T1000 (cell line): ENCODE measurements at places on chromosomes 12 and 14.
A peak's percentile ranks its signal among the peaks of the same experiment; 100 is the strongest.

DNA sequence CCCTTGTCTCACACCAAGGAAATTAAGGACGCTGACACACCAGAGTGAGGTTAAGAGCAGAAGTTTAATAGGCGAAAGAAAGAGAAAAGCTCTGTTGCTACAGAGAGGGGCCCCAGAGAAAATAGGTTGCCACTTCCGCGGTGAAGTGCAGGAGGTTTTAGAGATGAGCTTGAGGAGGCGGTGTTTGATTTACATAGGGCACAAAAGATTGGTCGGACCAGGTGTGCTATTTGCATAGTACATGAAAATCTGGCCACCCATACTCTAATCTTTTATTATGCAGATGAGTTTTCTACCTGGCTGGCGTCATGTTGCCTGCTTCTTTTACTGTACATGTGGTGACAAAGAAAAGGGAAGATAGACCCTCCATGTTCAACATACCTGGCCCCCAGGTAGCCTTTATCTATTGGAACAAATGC, 23.3 kb upstream of the MYF6 start:
- DNase-seq = no peak

DNA sequence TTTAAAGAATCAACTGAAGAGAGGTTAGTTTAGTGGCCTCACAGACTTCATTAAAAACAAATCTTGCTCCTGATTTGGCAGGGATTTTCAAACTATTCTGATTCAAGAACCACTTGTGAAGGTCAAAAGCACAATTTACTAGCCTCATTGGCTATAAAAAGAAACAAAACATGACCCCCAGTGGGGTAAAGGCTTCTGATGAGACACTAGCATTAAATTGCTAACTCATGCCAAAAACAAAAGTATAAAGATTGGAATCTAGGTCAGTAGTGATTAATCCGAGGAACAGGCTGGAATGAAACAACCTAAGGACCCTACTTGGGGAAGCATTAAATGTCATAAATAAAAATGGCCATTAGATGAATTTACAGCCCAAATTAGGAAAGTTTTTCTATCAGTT, 312.3 kb downstream of the PAWR start:
- no peak for DNase-seq

GRCh38 chr14:74667758-74668157, 45.1 kb downstream of the AREL1 start:
- no peak for DNase-seq

DNA sequence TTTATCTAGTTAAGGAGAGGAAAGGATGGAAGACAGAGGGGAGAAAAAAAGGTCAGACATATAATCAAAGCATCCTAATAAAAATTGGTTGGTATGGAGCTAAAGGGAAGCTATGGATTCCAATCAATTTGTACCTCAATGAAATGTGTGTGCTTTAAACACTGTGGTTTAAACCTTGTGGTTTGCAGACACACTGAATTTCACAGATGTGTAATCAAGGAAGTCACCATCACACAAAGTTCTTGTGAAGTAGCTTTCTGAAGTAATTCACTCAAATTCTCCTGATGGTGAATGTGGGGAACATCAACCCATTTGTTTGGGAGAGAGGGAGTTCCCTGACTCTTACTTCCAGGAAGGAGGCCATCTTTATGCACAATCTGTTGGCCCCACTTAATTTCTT, 243.3 kb upstream of the KRR1 start:
- DNase-seq = no peak

GRCh38 chr12:92416385-92416812, 270.8 kb upstream of the BTG1 start:
- DNase-seq = no peak

- no peak for DNase-seq
These were observed 71.5 kb downstream of the POLR3B start for GRCh38 chr12:106429043-106429552.

- DNase-seq = no peak
These were observed 45.3 kb upstream of the HECTD1 start for GRCh38 chr14:31252865-31253264.

DNA sequence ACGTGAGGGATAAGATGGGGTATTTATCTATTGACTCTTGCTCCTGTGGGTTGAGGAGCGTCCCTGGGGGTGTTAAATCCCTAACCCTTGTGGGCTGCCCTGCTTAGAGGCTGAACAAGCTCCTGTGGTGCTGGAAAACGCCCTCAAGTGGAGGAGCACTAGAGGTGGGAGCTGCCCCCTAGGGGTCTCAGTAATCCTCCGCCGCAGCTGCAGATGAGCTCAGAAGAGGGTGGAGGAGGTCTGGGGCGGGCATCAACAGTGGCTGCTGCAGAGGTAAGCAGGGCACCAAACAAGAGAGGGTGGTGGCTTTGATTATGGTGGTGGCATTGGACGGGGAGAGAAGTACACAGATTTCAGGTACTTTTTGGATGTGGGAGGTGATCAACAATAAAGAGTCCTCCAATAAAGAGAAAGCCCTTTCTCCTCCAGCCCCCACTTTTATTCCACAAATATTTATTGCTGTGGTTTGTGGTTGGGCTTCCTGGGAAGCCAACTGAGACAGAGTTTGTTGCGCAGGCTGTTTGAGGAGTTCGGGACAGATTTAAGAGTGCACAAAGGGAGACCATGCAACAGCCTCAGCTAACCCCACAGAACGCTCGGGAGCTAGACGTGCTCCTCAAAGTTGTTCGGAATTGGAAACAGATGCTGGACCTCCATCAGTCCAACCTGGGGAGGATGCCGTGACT, 179.9 kb downstream of the ADCK1 start:
- no peak for DNase-seq

GRCh38 chr12:113056631-113057488, at the start of gene DTX1:
DTX1 (plus strand) TSS chr12:113056730; CDS start chr12:113058193, 1,463 bp downstream.
- no peak for DNase-seq

GRCh38 chr12:14256121-14256520, 109.4 kb upstream of the ATF7IP start:
- DNase-seq = no peak

DNA sequence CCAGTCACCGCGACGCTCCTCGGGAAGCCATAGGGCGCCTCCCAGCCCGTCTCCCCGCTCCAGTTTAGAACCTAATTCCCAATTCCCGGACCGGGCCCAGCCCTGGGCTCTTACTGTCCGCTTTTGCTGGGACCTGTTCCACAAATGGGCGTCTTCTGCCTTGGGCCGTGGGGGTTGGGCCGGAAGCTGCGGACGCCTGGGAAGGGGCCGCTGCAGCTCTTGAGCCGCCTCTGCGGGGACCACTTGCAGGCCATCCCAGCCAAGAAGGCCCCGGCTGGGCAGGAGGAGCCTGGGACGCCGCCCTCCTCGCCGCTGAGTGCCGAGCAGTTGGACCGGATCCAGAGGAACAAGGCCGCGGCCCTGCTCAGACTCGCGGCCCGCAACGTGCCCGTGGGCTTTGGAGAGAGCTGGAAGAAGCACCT, 797 bp downstream of the UNG start:
- no peak for DNase-seq

DNA sequence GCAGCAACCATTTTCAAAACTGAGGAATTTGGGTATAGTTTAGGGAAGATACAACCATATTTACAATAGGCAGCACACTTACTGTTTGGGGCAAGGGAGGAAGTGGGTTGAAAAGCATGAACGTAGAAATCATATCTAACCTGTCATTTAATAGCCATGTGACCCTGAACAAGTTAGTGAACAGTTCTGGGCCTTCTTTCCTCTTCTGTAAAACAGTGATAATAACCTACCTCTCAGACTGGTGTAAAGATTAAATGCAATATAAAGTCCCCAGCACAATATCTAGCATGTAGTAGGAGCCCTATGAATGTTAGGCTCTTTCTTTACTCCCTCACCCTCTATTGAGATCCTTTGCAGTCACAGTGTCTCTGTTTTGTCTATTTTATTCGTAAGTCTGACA, 33.5 kb downstream of the A2ML1 start:
- no peak for DNase-seq

DNA sequence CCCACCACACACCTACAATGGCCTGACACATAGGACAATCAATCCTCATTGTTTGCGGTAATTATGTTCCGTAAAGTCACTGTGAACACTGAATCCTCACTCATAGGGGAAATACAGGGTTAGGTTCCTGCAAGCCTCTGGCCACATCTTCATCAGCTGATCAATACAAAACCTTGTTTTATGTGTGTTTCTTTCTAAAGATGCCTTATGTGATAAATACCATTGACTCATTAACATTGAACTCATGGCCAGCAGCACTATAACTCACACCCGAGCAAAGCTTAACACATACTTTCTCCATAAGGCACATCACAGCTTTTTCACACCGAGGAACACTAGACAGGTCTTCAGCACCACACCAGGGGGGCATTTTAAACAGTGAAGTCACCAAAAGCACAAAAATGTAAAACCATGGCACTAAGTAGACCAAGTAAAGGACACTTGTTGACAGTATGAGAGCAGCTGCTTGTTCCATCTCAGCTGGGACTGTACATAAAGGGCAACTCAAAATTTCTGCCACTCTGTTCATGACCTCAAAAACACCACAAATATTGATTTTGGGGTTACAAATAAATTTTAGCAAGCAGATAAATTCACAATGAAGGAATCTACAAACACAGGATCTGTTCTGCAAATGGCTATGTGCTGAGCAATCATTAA, 60.5 kb downstream of the ESR2 start:
- no peak for DNase-seq

GRCh38 chr14:81235096-81235495, 14.3 kb upstream of the GTF2A1 start:
- DNase-seq = no peak

DNA sequence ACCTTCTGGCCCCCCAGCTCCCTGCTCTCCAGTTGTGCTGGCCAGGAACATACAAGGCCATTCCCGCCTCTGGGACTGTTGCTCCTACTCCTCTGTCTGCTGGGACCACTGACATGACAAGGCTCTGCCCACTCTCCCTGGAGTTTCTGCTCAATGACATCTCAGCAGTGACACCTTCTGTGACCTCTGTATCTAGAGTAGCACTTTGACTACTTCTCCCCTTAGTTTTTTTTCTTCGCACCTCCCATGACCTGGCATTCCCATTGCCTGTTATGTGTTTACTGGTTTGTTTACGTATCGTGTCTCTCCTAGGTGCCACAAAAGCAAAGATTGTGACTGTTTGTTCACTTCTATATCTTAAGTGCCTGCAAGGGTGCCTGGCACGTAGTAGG, 40.1 kb upstream of the TMEM263 start:
- DNase-seq = no peak

DNA sequence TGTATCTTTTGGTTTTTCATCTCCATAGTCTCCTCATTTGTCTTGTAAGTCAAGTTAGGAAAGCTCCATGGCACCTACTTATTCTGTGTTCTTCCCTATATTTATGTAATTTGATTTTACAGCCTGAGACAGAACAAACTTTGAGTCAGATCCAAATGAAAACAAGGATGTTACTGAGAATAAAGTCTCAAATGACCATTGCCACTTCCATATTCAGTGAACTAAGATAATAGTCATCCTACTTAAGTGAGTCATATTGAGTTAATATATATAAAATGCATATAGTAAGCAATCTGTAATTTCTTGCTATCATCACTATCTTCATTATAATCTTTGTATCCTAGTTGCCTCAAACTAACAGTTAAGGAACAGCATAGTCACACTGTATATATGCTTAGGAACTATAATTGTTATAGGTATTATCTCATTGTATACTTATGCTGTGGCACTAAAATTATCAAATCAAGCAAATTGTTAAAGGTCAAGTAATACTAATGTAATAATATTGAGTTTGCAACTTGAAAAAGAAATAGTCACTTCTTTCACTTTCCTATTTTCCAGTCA, 30.8 kb downstream of the TMTC3 start:
- DNase-seq = no peak

GRCh38 chr12:24780697-24781368, 168.1 kb downstream of the BCAT1 start:
- DNase-seq = no peak

- DNase-seq = peak; percentile 56
These were observed 693 bp downstream of the MAP3K9 start for GRCh38 chr14:70808416-70809224.

- DNase-seq = peak; percentile 15
These were observed 48.6 kb upstream of the GTF2A1 start for GRCh38 chr14:81269100-81269978.

GRCh38 chr12:47785887-47786661, 13.0 kb downstream of the SLC48A1 start:
- DNase-seq = no peak
